ENCODE measurements at places on chromosomes 4 and X.

- no peak for DNase-seq
Measured at GRCh38 chr4:167230744-167231143, 3.5 kb downstream of the SPOCK3 start.

GRCh38 chrX:50432829-50433289 is 37.8 kb downstream of the DGKK start:
- no peak for DNase-seq

DNA sequence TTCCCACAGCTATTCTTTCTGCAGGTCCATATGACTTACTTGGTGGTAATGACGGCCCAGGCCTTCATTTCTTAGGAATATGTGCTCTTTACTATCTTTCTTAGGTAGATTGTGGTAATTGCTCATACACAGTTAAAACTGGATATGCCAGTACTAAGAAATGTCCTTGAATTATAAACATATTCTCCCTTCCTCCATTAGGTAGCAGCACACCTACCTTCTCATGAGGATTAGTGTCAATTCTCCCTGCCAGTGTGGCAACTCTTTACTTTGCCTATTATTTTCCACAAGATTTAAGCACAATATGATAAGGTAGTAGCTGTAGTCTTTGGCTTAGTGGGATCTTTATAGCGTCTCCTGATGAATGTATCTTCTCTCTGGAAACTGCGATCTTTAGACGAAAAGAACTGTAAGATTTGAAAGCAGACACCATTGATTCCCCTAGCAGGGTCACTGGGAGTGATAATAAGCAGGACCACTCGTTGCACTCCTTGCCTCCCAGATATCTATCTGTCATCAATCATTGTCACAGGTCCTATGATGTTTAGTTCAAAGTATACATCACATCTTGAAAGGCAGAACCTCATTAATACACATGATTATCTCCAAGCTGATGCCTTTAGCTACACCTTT is 1240.7 kb downstream of the C4orf33 start:
- no peak for DNase-seq

GRCh38 chrX:21723814-21724213 is 34.1 kb downstream of the SMPX start:
- DNase-seq = no peak

- no peak for DNase-seq
Measured at GRCh38 chrX:23061116-23061515, 61.4 kb downstream of the DDX53 start.

GRCh38 chrX:153349952-153350351 is 16.0 kb downstream of the ZNF275 start:
- DNase-seq = no peak

GRCh38 chr4:100811046-100811445 is 293.2 kb upstream of the EMCN start:
- DNase-seq = no peak

DNA sequence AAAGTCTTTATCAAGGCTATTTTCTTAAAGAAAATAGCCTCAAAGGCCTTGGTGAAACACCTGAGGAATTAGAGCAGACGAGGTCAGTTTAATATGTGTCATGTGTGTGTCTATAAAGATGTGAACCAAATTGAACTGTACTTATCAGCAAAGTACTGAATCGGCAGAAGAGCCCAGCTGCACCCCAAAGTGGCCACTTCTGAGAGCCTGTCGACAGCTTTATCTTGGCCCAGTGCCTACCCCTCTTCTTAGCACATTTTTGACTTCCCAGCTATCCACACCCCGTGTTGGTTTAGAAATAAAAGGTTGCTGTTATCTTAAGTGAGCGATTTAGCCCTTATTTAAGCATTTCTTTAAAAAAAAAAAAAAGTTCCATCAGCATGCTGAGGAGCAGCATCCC is 329.7 kb downstream of the FBXW7 start:
- DNase-seq = no peak

DNA sequence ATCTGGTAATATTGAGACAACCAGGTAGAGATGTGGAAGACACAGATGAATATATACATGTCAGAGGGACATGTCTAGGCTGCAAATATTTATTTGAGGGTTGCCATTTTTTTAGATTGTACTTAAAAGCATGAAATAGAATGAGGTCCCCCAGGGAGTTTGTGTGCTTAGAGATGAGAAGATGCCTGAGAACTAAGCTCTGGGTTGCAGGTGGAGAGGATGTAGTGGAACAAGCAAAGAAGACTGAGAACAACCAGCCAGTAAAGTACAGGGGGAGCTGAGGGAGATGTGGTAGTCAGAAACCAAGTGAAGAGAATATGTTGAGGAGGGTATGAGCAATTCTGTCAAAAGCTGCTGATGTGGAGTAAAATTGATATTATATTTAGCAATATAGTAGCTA is 95.6 kb upstream of the UNC5C start:
- no peak for DNase-seq

DNA sequence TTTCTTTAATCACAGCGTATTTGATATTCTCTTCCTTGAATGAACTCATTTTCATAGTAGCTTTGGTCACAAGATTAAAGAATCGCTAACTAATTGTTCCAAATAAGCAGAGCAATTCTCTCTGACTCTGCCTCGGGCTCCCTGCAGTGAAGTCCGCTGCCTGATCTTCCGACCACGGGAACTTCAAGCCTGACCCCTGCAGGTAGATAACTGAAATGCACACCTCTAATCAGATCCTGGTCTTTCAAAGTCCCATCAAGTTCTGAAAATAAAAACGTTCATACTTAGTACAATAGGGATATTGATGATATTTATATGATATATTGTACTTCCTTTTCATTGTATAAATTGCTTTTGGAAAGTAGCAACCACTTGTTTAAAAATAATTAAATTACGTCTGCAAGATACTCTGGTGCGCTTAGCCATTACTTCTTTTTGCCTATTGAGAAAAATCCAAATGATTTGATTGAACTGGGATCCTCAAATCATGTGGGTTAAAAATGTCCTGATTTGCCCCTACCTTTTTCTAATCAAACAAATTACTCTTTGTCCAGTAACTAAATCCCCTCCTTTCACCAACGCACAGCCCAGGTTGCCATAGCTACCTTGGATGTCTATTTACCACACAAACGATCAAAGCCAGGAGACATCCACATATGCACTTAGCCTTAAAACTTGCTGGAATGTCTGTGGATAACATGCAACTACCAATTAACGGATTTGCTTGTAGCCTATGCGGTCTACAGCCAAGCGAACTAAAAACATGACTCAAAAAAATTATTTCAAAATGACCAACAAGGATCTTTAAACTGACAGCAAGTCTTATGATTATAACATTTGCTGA is 4.2 kb downstream of the MID1 start:
- no peak for DNase-seq

DNA sequence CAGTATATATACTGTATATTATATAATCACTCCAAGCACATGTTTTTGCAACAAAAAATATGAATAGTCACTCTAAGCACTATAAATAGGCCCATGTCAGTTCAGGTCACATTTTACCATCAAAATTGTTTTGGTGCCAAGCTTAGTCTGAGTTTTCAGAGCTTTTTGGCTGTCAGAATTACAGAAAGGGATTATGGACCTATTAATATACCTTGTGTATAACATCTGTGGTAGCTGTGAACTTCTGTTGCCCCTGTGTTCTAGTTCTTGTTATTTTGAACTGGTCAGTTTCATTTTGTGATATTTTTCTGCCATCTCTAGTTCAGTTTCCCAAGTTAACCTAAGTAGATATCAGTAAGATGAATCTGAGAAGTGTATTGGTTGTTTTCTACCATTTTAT is 22.9 kb downstream of the EXOC1 start:
- no peak for DNase-seq

- DNase-seq = no peak
Measured at GRCh38 chrX:17860179-17860780, 818 bp downstream of the RAI2 start.

- DNase-seq = no peak
Measured at GRCh38 chr4:385934-386707, 48.5 kb downstream of the ZNF141 start.

DNA sequence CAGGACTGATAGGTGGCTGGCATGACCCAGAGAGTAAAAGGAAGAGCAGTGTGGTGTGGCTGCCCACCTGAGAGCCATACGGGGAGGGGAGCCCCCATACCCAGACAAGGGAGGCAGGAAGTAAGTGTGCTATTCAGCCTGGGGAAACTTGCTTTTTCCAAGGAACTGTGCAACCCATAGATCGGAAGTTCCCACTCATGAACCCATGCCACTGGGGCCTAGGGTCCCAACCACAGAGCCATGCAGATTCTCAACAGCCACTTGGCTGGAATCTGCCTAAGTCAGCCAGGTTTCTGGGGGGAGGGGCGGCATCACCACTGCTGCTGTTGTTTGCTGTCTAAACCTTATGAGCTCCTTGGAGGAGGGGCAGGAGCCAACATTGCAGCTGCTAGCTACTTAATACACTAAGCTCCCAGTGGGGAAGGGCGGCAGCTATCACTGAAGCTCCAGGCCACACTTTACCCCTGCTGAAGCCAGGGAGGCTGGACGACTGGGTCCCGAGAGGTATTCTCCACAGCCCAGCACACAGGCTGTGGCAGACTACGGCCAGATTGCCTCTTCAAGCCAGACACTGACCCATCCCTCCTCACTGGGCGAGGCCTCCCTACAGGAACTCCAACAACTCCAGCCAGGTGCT is 410.4 kb downstream of the INPP4B start:
- DNase-seq = no peak

DNA sequence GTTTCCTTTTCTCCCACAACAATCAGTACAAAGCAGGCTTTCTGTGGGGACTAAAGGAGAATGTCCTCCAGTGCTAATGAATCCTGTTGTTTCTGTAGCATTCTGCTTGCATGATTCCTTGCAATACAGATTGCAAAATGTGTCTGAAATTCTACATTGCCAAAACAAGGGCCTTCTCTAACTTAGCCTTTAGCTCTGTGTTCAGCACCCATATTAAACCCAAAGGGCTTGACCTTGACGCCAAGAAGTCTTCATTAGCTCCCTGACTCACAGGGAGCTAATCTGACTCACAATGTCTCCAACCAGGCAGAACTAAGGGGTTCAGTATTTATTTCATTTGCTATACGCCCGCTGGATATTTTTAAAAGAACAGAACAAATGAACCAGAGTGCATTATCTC is 241.4 kb upstream of the CLNK start:
- no peak for DNase-seq

- DNase-seq = no peak
Measured at GRCh38 chrX:45952030-45952429, 593.2 kb downstream of the ZNF674 start.

GRCh38 chr4:169811476-169811875 is 53.7 kb upstream of the HPF1 start:
- DNase-seq = no peak

DNA sequence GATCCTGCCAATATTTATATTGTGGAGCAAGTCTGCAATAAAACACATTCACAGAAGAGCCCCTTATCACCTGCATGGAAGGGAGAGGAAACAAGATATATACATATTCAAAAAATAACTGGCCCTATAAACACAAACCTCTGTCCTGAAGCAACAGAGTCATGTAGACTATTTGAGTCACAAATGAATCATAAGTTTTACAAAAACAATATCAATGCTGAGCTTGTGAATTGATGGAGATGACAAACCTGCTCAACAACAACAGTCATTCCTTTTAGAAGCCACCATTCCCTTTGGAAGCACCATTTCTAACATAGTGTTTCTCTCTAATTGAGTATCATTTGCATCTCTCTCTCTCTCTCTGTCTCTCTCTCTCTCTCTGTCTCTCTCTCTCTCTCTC is 313.9 kb downstream of the MID1IP1 start:
- no peak for DNase-seq

DNA sequence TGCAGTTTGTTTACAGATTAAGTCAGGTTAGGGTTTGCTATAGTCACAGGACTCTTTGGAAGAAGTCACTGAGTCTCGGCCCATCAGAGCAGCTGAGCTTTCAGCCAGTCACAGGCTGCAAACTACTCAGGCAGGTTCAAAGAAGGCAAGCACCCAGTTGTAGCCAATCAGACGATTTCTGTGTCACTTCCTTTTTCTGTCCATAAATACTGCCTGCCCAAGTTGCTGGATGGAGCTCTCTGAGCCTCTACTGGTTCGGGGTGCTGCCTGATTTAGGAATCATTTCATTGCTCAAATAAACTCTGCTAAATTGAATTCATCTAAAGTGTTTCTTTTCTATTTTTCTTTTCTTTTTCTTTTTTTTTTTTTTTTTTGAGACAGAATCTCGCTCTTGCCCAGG is 7.3 kb upstream of the SH3BP2 start:
- no peak for DNase-seq

GRCh38 chrX:39969099-39969818 is 128.5 kb downstream of the BCOR start:
- peak; percentile 17 for DNase-seq

DNA sequence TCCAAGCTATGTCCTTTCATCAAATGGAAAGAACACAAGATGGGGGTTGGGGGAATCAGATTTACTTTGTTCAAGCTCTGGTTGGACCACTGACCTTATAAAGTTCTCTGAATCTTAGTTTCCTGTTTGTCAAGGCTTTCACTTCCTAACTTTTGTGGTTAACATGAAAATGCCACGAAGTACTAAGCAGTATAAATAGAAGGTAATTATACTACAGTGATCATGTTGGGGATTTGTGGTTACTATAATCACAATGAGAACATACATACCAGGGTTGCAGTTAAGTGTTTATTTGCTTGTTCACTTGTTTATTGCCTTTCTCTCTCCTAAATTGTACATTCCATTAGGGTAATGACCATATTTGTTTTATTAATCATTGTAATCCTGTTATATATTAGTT is 53.2 kb downstream of the SPRY1 start:
- no peak for DNase-seq

DNA sequence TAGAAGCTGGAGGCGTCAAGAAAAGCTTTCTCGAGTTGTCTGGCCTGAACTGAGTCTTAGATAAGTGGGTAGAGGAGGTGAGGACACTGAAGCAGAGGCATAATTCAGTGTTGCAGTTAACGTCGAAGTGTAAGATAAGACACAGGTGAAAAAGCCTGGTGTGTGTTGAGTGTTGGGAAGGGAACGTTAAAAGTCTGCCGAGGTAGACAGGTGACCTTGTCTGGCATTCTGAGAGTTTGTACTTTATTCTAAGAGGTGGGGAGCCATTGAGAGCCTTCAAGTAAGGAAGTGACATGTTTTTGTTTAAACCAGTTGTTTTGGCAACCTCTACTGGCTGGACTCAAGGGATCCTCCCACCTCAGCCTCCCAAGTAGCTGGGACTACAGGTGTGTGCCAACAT is 219.1 kb downstream of the SHROOM3 start:
- no peak for DNase-seq

GRCh38 chr4:6794189-6794588 is 11.7 kb downstream of the KIAA0232 start:
- no peak for DNase-seq

GRCh38 chr4:8045909-8046308 is 106.2 kb upstream of the AFAP1 start:
- no peak for DNase-seq

DNA sequence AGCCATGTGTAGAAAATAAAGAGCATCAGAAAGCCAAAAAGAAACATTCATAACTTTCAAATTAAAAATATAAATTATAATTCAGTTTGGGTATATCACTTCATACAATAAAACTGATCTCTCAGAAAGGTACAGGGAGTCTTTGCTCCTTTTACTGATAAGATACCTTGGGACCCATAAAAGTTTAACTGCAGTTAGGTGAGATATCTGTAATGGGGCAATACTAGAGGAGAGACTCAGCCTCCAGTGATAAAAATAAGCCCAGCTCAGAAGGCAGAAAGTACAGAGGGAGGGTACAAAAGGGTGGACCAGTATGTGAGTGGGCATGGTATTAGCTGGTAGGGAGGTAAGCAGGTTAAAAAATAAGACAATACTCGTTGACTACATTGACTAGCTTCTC is 180.9 kb upstream of the AGTR2 start:
- DNase-seq = no peak
